ENCODE measurements at places on chromosomes 5 and 9.

GRCh38 chr5:20028506-20028905 lies 40.5 kb upstream of the CDH18 start:
- DNase-seq = no peak

- no peak for DNase-seq
These were observed 1.9 kb downstream of the KIAA1191 start for GRCh38 chr5:176359658-176360057.

DNA sequence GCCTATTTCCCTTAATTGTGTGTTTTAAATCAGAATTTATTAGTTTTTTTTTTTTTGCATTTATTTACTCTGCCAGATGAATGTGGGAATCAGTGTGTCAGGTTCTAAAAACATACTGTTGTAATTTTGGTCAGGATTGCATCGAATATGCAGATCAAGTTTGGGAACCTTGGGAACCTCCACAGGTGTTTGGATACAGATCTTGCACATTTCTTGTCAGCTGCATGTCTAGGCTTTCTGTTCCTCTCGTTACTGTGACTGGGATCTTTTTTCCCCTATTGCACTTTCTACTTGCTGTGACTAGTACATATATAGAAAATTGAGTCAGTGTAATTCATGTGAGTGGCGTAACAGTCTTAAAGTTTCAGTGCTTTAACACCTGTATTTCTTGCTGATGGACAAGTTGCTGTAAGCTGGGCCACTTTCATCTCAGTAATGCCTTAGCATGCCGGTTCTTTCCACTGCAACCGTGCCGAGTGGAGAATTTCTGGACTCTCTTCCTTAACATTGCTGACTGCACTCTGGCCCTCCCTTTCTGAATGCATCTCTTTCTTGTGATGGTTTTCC lies 112.5 kb downstream of the TENT4A start:
- no peak for DNase-seq

- DNase-seq = no peak
These were observed 192.2 kb downstream of the YTHDC2 start for GRCh38 chr5:113705657-113706056.

DNA sequence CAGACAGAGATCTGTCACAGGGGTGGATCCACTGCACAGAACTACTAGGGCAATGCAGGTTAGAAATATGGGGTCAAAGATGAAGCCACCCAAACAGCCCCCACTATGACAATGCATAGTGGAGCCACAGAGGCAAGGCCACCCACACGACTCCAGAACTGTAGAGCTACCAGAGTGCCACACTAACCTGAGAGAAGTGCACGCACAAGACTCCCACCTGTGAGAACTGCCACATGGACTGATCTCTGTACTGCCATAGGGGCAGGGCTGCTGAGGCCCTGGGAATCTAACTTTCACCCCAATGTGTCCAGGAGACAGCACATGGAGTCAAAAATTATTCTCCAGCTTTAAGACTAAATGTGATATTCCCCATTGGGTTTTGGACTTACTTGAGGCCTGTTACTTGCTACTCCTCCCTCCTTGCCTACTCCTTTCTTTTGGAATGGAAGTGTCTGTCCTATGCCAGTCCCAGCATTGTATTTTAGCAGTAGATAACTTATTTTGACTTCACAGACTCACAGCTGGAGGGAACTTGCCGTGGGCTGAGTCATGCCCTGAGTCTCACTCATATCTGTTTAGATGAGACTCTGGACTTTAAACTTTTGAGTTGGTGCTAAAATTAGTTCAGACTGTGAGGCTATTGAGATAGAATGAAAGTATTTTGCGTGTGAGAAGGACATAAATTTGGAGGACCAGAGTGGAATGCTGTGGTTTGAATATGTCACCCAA lies 853.3 kb downstream of the MAT2B start:
- DNase-seq = no peak

DNA sequence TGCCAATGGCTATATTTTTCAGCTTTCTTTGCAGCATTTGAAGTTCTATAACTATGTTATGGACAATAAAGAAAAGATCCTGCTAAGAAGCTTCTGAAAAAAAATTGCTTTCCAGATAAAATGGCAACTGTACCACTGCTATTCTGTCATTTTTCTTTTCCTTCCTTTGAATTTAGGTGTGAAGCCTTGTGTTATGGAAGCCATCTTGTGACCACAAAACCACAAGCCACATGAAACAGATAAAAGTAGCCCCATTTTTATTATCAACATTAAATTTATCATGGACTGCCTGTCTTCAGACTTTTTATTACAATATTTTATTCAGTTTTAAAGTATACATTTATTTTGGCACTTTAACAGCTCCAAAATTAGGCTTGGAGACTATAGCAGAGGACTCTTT lies 289.9 kb upstream of the ACTBL2 start:
- DNase-seq = no peak

DNA sequence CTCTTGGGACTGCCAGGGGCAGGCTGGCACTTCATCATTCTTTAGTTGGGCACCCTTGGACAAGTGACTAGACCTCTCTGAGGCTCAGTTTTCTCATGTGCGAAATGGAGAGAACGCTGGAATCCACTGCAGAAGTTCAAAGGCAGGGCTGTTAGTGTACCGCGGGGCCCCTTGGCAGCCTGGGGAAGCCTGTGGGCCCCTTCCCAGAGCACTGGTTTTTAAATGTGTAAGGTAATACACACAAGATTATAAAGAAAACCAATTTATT lies 209.5 kb upstream of the MVB12B start:
- DNase-seq = no peak

DNA sequence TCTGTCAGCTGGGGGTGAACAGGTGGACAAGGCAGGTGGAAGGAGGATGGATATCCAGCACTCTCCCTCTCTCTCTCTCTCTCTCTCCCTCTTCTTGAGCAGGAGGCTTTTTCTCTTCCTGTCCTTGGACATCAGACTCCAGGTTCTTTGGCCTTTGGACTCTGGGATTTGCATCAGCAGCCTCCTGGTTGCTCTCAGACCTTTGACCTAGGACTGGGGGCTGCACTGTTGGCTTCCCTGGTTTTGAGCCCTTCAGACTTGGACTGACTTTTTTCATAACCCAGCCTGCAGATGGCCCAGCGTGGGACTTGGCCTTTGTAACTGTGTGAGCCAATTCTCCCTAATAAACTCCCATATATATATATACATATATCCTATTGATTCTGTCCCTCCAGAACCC lies 35.0 kb upstream of the SEMA4D start:
- no peak for DNase-seq

DNA sequence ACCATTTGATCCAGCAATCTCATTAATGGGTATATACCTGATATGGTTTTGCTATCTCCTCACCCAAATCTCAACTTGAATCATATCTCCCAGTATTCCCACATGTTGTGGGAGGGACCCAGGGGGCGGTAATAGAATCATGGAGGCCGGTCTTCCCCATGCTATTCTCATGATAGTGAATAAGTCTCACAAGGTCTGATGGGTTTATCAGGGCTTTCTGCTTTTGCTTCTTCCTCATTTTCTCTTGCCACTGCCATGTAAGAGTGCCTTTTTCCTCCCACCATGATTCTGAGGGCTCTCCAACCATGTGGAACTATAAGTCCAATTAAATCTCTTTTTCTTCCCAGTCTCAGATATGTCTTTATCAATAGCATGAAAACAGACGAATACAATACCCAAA lies 74.5 kb upstream of the APC start:
- no peak for DNase-seq

- DNase-seq = no peak
These were observed 47.3 kb downstream of the S1PR3 start for GRCh38 chr9:89038382-89039103.

DNA sequence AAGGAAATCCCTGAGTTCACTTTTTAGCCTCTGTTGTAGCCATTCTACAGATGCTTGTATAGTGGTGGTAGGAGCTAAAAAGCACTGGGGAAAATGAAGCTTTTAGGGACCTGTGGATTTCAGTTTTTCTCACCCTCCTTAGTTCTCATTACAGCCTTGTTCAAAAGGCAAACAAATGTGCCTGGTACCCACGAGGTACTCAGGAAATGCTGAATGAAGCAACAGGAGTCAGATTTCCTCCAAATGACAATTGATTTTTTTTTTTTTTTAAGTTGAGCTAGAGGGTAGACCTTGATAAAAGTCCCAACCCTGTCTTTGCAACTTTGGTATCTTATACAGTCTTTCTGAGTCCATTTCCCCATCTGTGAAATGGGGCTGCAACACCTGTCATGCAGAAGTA lies 21.3 kb upstream of the TMOD1 start:
- no peak for DNase-seq

DNA sequence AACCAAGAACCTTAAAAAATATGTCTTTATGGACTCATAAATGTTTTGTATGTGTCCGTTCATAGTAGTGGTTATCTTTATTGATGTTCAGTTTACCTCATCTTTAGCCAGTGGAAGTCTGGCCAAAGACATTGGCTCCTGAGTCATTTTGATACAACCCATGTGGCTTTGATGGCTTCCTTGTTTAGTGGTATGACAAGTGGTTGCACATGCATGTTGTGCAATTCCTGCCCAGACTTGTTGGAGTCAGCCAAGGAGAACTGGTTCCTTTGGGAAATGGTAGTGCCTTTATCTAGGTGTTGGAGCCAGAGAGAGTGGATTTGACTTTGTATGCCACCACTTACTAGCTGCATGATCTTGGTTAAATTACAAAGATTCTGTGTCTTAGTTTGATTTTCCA lies 94.3 kb downstream of the RPS23 start:
- DNase-seq = no peak

- DNase-seq = no peak
These were observed 111.7 kb downstream of the ST8SIA4 start for GRCh38 chr5:100791391-100791790.

DNA sequence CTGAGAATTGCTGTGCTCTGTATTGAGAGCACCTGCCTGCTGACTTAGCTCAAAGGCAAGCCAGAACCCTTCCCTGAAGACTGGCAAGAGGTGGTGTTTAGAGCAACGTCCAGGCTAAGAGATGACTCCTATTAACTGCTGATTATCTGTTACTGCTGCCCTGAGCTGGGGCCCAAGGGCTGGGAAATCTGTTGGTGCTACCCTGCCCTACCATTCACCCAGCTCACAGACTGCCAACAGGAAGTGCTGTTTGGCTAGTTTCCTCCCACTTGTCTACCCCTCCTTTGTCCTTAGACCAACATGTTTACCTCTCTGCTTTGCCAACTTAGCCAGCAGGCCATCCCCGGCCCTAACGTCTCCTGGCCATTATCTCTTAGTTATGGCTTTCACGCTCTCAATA lies 6.9 kb downstream of the RAB24 start:
- no peak for DNase-seq

DNA sequence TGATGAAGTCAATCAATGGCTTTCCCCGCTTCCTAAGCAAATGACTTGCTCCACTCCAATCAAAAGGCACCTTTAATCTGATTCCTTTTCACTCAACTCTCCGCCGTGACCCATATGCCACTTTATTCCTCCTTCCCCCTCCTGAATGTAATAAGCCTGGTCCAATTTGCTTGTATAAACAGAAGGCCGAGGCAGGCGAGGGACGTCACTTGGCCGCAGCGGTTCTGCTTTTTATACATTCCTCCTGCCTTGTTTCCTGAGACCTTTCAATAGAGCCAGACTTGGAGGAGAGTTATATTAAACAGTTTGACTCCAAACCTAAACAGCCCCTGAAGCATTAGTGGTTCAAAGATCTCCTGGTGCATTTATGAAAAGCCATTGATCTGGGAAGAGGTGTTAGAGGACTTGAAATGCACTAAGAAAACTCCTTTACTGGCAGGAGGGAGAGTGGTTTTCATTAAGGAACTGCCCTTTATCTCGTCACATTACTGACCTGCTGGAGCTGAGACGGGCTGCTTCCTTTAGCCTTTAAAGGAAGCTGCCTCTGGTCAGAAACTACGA lies 273.4 kb downstream of the SLIT3 start:
- DNase-seq = no peak

DNA sequence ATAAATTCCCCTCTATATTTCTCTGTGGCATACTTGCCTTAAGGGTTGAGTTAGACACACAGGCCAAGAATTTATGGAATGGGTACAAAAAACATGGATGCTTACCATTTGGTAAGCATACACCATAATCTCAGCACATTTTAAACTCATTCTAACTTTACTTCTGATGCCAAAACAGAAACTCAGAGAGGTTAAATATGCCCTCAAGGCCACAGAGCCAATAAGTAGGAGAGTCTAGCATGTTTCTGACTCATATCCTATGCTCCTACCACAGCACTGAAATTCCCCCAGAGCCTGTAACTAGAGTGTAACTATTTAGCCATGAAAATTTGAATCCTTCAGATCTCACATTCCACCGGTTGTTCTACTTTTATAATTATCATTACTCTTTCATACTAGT lies 559.7 kb downstream of the ACTL7B start:
- no peak for DNase-seq

DNA sequence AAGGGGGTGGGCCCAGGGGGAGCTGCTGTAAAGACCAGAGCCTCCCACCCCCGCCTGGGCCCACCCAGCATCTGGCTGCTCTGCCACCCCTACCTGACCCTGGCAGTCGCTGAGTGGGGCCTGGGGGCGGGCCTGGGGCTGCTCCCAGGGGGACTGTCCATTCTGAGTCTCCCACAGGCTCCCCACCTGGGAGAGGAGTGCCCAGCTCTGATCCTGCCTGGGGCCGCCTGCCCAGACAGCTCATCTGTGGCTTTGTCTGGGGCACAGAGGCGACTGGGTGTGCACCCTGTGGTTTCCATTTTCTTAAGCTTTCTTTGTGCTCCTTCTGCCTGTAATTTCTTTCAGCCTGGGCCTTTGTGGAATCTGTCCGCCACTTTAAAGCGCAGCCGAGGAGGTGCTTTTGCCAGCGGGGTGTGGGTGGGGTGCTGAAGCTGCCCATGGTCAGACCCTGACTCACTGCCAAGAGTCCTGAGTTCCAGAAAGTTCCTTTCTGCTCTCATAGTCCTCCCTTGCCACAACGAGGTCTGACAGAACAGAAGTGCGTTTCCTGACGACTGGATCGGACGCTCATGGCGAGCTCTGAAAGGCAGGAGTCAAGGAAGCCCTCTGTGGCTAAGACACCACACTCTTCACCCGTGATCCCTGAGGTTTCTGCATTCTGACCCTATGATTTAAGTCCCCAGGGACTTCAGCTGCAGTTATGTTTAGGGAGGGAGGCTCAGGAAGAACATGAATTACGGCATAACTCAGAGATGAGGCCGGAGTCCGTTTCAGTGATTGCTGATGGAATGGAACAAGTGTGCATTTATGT lies 225.0 kb downstream of the FANCC start:
- DNase-seq = no peak

Data from stimulated activated CD4-positive, alpha-beta T cell treated with anti-CD3 and anti-CD28 coated beads, Interleukin-2, amount 100 ng/mL, for 24 hours (primary cell).